ENCODE measurements at places on chromosomes 5 and 9. TPM values are rescaled to one million over a fixed set of nuclear protein-coding genes. Genes with fewer than 3 reads are reported as not detected.

GRCh38 chr5:68983959-68984358 lies 109.9 kb upstream of the SLC30A5 start:
- DNase-seq, result no peak

Gene BHMT2
- total RNA-seq, result 1.9 TPM

DNA sequence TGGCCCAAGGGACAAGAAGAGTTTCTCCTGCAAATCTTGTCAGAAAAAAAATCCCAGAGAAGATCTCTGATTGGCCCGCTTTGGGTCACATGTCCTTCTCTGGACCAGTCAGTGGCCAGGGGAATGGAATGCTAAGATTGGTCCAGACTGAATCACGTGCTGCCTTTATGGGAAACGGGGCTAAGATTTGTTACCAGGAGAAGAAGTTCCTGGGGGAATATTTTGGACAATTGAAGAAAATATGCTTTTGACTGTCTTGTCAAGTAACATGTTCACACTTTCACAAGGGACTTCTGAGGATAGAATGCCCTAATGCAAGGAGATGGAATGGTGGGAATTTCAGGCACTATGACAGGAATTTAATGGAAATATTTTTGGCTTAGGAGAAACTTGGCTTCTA lies 74.1 kb upstream of the SH3PXD2B start:
- no peak for DNase-seq

DNA sequence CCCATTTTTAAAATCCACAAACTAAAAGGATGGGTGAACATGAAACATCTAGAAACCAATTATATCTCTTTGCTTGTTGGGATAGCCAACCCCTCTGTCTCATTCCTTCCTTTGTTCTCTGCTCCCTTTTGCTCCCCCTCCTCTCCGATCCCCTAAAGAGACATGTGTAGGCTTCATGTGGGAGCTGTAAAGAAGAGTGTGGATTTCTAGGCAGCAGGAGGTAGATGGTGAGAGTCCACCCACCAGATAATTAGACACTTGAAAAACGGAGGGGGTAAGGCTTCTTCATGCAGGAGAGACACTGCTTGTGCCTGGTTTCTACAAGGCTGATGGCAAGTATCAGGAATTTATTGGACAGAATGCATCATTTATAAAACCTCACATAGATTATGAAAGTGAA lies 27.3 kb upstream of the CFAP157 start:
- no peak for DNase-seq

DNA sequence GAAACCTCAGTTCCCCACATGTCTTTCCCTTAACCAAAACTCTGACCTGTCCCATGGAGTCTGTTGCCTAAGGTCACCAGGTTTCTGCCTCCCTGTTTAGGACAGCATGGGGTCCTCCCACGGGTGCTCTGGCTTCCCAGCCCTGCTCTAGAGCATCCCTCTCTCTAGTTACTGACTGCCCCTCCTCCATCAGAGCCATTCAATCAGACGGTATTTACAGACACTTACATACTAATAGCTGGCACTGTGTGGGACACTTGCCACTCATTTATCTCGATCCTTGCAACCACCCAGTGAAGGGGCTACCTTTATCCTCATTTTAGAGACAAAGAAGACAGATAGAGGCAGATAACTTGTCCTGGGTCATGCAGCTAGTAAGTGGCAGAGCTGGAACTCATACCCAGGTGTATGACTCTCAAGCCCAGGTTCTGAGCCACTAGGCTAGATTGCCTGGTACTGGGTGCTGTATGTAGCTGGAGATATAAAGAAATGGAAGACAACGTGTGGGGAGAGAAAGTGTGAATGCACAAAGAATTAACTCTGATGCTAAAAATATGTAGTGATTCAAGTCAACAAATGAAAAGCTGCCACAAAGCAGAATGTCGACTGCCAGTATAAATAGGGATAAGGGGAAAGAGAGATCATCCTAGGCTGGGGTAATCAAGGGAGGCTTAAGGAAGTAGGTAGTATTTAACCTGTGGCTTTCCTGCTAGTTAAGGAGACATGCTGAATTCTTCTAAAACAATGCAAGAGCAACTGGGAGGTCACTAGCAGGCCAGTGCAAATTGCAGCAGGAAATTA lies 52.5 kb upstream of the PDE8B start:
- DNase-seq, result no peak

DNA sequence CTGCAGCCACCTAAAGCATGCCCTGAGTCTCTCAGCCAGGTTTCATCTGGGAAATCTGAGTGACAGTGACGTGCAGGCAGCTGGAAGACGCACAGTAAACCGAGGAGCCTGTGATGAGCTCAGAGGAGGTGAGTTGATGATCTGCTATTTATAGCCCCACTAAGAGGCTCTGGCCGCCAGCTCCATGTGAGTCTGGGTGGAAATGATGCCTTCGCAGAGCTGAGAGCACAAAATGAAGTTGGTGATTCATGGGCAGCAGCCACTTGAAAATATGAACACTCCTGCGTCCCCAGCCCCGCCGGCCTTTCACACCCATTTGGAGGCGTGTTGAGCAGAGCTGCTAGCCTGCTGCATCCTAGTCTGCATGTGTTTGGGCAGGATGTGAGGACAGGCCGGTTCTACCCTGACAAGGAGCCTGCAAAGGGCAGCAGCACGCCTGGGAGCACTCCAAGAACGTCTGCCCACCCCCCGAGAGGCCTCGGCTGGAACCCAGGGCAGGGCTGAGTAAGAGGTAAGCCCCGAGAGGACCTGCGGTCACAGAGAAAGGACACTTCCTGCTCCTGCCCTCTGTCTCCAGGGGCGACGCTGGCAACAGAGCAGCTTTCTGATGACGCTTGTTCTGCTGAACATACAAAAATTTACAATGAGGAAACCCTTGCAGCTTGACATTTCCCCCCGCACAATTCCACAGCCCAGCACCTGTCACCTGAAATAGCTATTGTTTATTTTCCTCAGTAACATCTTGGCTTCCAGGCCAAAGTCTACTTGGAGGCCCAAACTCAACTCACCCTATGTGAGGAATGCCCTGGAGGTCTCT lies 25.1 kb upstream of the CDKN2AIPNL start:
- peak; percentile 86 for DNase-seq

Gene ESM1
- not detected for total RNA-seq

- peak; percentile 89 for DNase-seq
Measured at GRCh38 chr5:176545737-176546509, 3.2 kb upstream of the CDHR2 start.

GRCh38 chr9:87342743-87343142 lies 154.9 kb upstream of the DAPK1 start:
- DNase-seq, result no peak

Gene SNAPC4
- 14.5 TPM for total RNA-seq

- DNase-seq, result no peak
Measured at GRCh38 chr5:160605266-160605665, 183.6 kb downstream of the PTTG1 start.

- DNase-seq, result no peak
Measured at GRCh38 chr5:32029261-32029660, 144.9 kb downstream of the GOLPH3 start.

Gene CETN3
- 22.7 TPM for total RNA-seq

DNA sequence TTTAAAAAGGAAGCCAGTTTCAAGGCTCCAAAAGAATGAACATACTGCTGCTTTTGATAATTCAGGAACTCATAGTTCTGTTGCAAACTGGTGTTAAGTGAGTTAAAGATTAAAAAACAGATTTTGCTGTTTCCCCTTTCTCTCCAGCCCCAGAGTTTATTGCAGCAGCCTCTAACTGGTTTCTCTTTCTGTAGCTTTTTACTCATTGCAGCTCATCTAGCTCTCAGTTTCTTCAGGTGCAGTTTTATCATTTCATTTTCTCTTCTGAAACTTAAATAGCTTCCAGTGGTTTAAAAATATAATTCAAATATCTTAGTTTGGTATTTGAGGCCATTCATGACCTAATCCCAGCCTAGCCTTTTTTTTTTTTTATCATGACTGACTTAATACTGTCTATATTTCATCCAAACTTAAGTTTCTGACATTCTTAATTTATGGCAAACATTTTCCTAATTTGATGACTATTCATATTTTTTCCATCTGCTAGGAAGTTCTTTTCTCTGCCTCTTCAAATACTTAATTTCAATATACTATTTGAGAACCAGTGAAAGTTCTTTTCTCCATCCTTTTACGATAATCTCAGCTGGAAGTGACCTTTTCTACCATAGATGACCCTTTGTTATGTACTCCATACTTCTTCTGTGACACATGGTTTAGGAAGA lies 252.7 kb upstream of the GRIA1 start:
- DNase-seq, result no peak

Gene NPR3
- total RNA-seq, result 4.5 TPM

DNA sequence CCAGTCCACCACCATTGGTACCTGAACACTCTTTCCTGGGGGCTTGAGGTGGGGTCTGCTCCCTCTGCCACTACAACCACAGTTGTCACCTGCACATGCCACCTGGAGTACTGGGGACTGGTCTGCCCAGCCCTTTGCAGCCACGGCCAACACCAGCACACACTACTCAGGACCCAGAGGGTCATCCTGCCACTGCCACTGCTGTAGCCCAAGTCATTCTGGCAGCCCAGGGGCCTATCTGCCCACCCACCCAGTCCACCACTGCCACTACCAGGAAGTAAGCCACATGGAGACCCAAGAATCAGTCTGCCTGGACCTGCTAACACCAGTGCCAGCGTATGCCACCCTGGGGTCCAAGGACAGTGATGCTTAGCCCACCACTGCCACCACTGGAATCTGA lies 302.4 kb upstream of the TRPC7 start:
- no peak for DNase-seq

DNA sequence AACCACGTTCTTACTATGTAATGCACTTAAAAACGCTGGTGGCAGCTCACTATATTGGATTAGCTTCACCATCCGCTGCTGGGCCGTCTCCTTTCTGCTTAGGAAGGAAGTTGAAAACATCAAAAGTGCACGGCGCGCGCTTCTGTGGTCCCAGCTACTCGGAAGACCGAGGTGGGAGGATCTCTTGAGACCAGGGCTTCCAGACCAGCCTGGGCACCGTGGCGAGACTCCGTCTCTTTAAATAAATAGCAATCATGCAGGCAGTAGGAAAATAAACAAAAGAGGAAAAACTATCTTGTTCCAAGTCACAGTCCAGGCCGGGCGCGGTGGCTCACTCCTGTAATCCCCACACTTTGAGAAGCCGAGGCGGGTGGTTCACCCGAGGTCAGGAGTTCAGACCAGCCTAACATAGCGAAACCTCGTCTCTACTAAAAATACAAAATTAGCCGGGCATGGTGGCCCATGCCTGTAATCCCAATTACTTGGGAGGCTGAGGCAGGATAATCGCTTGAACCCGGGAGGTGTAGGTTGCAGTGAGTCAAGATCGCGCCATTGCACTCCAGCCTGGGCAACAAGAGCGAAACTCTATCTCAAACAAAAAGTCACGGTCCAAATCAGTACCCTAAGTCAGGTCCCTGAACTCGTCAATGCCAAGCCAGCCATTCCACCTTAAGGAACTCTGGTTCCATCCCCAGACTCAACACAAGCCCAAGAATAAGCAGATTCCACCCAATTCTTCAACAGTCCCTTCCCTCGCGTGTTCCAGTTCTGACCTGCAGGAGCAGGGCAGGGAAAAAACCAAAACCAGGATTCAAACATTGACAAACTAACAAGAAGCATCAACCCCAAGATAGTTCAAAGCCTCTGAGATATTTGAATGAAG lies 1.0 kb upstream of the GOLGA1 start:
- peak; percentile 71 for DNase-seq

Gene COL15A1
- total RNA-seq, result 15.3 TPM
